ENCODE measurements at places on chromosomes 6 and 20.

DNA sequence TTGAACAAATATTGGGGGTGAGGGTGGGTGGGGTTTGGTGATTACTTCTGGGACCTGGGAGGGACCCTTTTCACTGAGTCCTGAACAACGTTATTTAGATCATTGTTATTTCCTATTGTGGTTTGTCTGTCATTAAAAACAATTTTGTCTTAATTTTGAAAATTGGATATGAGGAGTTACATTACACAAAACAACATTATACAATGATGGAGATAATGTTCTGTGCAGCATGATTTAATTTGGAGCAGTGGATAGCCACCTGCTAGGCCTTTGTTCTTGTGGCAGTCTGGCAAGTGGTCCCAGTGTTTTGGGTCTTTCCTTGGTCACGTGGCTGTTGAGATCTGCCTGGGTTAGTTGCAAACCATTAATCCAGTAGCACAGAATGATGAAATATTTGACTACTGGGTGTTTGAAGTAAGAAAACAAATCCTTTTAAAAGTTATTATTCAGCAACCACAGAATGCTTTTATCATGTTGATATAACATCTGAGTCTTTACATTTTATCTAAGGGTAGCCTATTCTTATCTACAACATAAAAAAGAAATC is 172.8 kb downstream of the CDKAL1 start:
- DNase-seq = no peak

- no peak for DNase-seq
These were observed 145.2 kb upstream of the CITED2 start for GRCh38 chr6:139519571-139520031.

GRCh38 chr20:41087777-41088176 is 49.6 kb upstream of the PLCG1 start:
- DNase-seq = no peak

DNA sequence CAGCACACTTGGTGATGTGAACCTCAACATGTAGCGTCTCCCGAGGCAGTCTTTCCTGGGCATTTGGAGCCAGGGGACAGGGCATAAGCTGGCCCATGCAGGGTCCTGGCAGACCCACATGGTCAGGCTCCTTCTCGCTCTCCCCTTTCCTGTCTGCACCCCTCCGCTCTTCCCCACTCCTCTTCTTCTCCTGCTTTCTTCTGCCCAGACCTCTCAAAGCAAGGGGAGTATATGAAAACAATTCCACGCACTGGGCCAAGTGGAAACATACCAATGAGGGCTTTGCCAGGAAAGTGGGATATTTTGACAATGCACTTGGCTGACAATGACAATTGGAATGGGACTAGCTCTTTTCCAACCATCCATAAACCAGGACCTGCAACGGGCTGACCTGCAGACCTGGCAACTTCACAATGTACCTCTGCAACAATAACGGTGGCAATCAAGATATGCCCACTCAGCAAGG is 58.9 kb upstream of the TRAF3IP2 start:
- DNase-seq = no peak

- DNase-seq = no peak
These were observed at the start of gene SGK1 for GRCh38 chr6:134317471-134318131. Gene SGK1 (minus strand): TSS chr6:134318112. CDS start chr6:134317460, 652 bp downstream.

- no peak for DNase-seq
These were observed 1.3 kb upstream of the BACH2 start for GRCh38 chr6:90297867-90298381.

DNA sequence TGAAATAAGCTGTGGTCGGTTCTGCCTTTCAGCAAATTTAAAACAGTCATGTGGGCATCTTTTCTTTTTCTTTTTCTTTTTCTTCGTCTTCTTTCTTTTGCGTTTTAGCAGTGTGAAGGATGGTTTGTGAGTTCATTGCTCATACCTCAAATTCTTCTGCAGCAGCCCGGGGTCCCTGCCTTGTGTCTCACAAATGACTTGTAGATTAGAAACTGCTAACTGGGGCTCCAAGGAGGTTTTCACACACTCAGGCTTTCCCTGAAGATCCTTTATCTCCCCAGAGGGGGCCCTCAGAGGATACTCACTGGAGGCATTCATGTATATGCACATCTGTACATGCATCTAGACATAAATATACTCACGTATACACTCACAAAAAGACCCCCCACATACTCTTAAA is 1.7 kb downstream of the SMOC2 start:
- DNase-seq = no peak

DNA sequence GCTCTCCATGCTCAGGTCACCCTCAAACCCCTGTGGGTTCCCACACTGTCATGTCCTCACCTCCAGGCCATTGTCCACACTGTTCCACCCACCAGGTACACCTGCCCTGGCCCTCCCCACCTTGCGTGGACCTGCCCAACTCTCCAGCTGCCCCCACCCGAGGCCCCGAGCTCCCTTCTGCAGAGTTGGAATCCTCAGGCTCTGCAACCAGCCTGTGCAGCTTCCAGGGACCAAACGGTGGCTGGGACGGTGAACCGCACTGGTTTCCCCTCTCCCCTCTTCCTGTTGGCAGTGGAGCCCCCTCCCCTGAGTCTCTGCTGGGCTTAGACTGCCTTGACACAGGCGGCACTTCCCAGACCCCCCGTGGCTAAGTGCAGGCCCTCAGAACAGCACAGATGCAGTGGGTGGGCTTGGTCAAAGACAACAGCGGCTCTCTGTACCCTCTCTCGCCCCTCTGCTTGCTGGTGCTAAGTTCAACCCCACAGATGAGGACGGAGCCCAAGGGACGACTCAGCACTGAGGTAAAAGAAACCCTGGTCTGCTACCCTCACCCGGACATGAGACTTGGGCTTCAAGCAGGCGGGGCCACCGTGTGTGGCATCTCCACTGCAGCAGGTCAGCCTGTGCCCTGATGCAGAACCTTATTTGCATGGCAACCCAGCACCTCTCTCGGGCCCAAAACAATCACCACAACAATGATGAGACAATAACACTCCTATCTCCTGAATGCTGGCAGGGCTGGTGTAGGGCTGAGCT is 11.0 kb downstream of the ZBP1 start:
- DNase-seq = no peak

GRCh38 chr20:25269057-25269832 is 21.4 kb downstream of the PYGB start:
- no peak for DNase-seq

DNA sequence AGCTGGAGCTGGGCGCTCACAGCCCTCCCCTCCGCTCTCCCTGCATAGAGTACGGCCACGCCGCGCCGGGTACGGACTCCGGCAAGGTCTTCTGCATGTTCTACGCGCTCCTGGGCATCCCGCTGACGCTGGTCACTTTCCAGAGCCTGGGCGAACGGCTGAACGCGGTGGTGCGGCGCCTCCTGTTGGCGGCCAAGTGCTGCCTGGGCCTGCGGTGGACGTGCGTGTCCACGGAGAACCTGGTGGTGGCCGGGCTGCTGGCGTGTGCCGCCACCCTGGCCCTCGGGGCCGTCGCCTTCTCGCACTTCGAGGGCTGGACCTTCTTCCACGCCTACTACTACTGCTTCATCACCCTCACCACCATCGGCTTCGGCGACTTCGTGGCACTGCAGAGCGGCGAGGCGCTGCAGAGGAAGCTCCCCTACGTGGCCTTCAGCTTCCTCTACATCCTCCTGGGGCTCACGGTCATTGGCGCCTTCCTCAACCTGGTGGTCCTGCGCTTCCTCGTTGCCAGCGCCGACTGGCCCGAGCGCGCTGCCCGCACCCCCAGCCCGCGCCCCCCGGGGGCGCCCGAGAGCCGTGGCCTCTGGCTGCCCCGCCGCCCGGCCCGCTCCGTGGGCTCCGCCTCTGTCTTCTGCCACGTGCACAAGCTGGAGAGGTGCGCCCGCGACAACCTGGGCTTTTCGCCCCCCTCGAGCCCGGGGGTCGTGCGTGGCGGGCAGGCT is 4.6 kb downstream of the KCNK15 start:
- DNase-seq = no peak

DNA sequence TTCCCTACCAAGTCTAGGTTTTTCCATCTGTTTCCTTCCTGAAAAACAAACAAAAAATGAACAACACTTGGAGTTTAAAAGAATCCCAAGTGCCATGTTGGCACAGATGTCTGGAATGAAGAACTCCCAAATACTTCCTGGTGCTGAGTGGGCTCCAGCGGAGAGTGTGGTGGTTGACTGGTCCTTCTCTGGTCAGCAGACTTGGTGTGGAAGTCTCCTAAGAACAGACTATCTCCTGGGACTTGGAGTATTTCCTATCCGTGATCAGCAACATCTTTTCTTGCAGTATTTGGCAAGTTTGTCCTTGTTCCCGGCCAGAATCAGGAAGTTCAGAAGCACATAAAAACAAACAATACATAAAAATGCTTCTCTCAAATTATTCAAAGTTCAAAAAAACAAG is 154.1 kb downstream of the MTFR2 start:
- DNase-seq = no peak
